IMR-90 (cell line): ENCODE measurements at places on chromosomes 7 and 10. TPM values are rescaled to one million over a fixed set of nuclear protein-coding genes. Genes with fewer than 3 reads are reported as not detected.
A peak's percentile ranks its signal among the peaks of the same experiment; 100 is the strongest.

The C10orf105 gene
- total RNA-seq: under 0.01 TPM in 1 of 2 replicates, not detected in the other

The GRID1 gene
- total RNA-seq: not detected in 2 replicates

The SDK1 gene
- total RNA-seq: 1.1 and 1.6 TPM in 2 replicates

The BTBD16 gene
- not detected in 2 replicates for total RNA-seq

GRCh38 chr10:22476601-22477321, 131.5 kb downstream of the SPAG6 start:
- no peak for DNase-seq

- peak; percentile 18 for DNase-seq
Measured at GRCh38 chr10:59865101-59865500, 41.3 kb downstream of the CCDC6 start.

DNA sequence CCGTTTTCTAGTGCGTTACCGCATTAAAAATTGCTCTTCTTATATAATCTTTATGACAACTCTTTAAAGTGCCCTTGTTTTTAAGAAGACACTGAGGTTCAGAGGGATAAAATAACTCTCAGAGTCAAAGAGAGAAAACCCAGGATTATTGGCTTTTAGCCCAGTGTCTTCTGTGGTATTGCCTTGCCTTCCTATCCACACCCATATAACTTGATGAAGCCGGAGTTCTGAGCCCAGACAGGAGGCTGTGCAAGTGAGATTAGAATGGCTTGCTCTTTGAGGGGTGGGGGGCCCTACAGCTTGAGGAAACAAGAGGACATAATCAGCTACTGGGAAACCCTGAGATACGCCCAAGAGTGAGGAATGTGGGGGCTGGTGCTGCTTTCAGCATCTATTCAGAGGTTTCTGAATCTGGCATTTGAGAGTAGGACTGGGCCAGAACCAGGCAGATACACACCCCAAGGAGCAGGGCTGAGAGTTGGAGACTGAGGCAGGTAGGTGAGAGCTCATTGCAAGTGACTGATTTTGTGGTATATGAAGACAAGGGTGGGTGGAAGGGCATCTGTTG, 2.3 kb downstream of the PRXL2A start:
- no peak for DNase-seq

GRCh38 chr7:128679920-128680319, 7.8 kb downstream of the GARIN1A start:
- no peak for DNase-seq

DNA sequence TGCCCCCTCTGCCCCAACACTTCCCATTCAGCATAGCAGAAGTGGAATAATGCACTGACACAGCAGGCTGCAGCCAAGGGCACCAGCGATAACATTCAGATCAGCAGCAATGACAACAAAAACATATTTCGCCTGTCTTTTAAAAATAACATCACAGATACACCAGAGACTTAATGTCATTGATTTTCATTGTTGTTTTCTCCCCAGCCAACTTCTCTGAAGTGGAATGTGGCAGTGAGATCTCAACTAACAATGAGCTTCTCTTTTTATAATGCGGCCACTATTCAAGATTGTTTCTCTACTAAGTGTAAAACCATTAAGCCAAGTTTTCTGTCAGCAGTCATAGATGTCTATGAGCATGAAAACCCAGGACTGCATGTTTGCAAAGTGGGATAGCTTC, 158.2 kb upstream of the TMEM229A start:
- no peak for DNase-seq

GRCh38 chr10:412109-412508, 276.9 kb downstream of the ZMYND11 start:
- no peak for DNase-seq

- DNase-seq: no peak
Measured at GRCh38 chr7:50664937-50665336, 99.7 kb upstream of the DDC start.
